ENCODE measurements at places on chromosomes 4 and X.

GRCh38 chr4:15423285-15423711 lies 4.5 kb upstream of the C1QTNF7 start:
- H3K27me3 ChIP-seq = no peaks in the 10 kb centered on the region
- no peak for DNase-seq
- no peaks in the 10 kb centered on the region for H3K36me3 ChIP-seq

GRCh38 chr4:66949419-66949818 lies 595.9 kb downstream of the CENPC start:
- H3K4me3 ChIP-seq = no peak overlapping the region
- H3K27ac ChIP-seq = no peak overlapping the region
- peaks cover 26% of the 10 kb centered on the region for H3K4me1 ChIP-seq
- DNase-seq = no peak

DNA sequence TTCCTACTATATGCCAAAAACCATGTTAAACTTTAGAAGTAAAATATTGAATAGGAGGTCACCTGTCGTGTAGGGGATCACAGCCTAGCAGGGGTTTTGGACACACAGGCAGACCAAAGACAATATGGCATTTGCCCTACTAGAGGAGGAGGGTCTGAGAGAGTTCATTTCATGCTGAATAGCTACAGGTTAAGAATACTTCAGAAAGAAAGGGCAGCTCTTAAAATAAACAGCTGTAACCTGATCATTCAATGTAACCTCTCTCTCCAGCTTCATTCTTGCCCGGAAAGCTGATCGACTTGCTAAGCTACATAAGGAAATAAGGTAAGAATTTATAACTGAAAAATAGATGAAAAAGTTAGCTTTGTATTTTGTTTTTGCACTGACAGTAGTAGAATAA lies 79.9 kb downstream of the MAOA start:
- no peak overlapping the region for H3K27ac ChIP-seq
- DNase-seq = no peak
- H3K36me3 ChIP-seq = no peaks in the 10 kb centered on the region
- H3K4me1 ChIP-seq = no peaks in the 10 kb centered on the region

DNA sequence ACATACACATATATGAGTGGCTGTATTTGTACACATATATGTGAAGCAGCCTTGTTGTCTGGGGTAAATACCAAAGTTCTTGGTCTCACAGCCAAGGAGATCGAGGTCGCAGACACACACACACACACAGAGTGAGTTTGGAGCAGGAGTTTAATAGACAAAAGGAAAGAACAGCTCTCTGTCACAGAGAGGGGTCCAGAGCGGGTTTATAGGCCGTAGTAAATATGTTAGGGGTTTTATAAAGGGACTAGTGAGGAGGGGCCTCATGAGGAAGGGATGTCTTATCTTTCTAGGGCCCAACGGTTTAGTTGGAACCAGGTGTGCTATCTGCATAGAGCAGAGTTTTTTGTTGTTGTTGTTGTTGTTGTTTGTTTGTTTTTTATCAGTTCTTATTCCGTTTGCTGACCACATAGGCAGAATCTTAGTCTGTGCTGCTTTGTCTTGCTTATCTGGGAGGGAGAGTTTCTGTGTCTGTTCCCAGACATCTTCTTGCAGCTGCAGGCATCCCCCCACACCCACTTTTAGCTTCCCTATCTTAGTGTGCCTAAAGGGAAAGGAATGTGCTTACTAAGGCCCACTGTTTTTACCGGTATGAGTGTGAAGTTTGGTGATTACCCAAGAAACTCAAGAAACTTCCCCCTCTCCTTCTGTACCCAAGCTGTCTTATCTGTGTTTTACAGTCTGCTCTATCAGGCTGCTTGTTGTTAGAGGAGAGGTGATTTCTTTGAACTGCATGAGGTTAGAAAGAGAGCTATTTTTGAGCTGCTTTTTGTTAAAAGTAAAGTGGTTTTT lies 91.9 kb downstream of the TENT5D start:
- no peak overlapping the region for H3K4me3 ChIP-seq
- H3K4me1 ChIP-seq = 0 out of 2 replicates have a peak, but pooled peaks cover 3% of the 10 kb centered on the region
- no peak overlapping the region for H3K27ac ChIP-seq
- no peaks in the 10 kb centered on the region for H3K27me3 ChIP-seq
- DNase-seq = peak; percentile 10
- no peaks in the 10 kb centered on the region for H3K36me3 ChIP-seq

DNA sequence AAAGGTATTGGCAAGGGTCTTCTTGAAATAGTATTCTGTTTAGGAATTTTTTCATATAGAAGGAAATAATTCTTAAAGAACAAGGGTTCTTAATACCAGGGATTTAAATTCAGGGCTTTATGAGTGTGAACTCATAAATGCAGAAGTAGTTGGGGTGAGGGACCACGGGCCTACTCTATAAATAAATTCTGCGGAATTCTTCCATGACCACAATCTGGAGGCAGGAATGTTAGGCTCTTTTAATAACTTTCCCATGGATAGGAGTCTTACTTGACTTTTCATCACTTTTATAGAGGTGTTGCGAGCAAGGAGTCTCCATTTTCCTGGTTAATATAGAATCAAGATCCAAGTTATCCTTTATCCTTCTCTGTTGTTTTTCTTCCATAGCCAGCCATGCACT lies 76.7 kb upstream of the SLC4A4 start:
- H3K36me3 ChIP-seq = no peaks in the 10 kb centered on the region
- no peak for DNase-seq
- no peak overlapping the region for H3K4me3 ChIP-seq
- H3K4me1 ChIP-seq = no peaks in the 10 kb centered on the region

DNA sequence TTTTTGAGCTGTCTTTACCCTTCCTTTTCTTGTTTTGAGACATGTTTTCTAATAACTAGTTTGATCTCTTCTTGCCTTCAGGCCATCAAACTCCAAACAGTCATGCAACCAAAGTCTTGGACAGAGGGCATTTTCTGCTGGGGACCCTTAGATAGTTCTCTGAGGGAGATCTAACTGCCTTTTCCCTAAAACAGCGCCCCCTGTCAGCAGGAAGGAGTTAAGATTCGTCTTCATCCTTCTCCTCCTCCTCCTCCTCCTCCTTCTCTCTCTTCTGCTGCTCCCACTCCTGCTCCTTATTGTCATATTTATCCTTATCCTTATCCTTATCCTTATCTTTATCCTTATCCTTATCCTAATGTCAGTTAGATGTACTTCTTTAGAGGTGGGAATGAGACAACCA lies 417.2 kb downstream of the TRAM1L1 start:
- no peaks in the 10 kb centered on the region for H3K36me3 ChIP-seq
- H3K27ac ChIP-seq = no peak overlapping the region
- H3K4me1 ChIP-seq = no peaks in the 10 kb centered on the region
- no peak overlapping the region for H3K4me3 ChIP-seq

DNA sequence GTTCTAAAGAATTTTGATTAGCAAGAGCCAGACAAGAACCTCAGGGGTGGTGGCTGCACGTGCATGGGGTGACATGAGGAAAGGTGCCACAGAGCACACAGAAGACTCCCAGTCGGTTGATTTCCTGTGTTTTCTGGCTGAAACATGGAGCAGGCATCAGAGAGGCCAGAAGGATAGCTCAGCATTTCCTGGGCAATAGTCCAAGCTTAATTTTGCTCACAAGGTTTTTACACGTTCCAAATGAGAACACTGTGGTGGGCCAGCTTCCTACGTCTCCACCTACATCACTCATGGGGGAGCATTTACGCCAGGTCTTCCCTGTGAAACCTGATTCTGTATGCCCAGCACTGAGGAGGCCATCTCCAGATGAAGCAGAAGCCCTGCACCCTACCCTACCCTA lies 212.5 kb upstream of the CLNK start:
- H3K36me3 ChIP-seq = no peaks in the 10 kb centered on the region
- no peak overlapping the region for H3K4me3 ChIP-seq
- DNase-seq = no peak

- H3K27me3 ChIP-seq = no peaks in the 10 kb centered on the region
- DNase-seq = no peak
- H3K4me3 ChIP-seq = no peak overlapping the region
- H3K4me1 ChIP-seq = no peaks in the 10 kb centered on the region
- H3K36me3 ChIP-seq = no peaks in the 10 kb centered on the region
Observed at GRCh38 chr4:140315019-140315418, 58.4 kb upstream of the SCOC start.

DNA sequence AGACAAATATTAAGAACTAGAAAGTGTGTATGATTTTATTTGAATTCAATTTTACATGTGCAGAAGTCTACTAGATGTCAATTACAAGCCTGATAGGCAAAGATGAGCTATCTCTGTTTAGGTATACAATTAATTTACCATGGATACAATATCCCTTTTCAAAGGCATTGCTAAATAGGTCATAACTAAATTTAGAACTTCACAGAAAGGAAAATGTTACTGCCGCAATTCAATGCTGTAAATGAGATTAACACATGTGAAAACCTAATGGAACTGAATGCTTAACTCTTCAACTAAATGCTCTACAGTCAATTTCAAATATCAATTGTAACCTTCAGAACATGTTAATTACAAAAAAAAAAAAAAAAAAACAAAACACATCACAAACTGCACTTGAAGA lies 14.6 kb downstream of the RAP2C start:
- no peaks in the 10 kb centered on the region for H3K36me3 ChIP-seq
- no peaks in the 10 kb centered on the region for H3K27me3 ChIP-seq
- no peak overlapping the region for H3K27ac ChIP-seq
- no peak for DNase-seq
- H3K4me3 ChIP-seq = no peak overlapping the region
- H3K4me1 ChIP-seq = no peaks in the 10 kb centered on the region

Data from MM.1S (cell line).